ENCODE measurements at places on chromosomes 4 and X.

GRCh38 chr4:40421839-40422708 lies 86.9 kb downstream of the CHRNA9 start:
- DNase-seq = no peak

- no peak for DNase-seq
Measured at GRCh38 chrX:10841579-10841978, 221.2 kb upstream of the MID1 start.

GRCh38 chrX:113124693-113125092 lies 284.1 kb upstream of the AMOT start:
- DNase-seq = no peak

- DNase-seq = no peak
Measured at GRCh38 chr4:93791570-93792195, 36.9 kb upstream of the ATOH1 start.

GRCh38 chr4:147589586-147589985 lies 27.6 kb upstream of the TMEM184C start:
- no peak for DNase-seq

DNA sequence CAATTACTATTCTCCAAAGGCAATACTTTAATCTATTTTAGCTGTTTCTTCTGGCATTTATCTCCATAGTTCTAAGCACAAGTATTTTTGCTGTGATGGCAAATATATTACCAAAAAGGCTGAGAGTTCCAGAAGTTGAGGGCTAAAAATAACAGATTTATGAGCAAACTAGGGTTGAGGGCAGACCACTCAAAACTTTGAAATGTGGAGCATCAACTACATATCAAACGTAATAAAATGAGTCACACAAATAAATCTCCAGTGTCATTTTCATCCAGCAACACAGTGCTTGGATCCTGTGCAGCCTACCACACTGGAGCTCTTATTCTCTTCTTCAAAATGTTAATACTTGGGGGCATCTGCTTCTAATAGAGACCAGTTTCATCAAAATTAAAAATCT lies 163.9 kb downstream of the HS3ST1 start:
- DNase-seq = no peak

DNA sequence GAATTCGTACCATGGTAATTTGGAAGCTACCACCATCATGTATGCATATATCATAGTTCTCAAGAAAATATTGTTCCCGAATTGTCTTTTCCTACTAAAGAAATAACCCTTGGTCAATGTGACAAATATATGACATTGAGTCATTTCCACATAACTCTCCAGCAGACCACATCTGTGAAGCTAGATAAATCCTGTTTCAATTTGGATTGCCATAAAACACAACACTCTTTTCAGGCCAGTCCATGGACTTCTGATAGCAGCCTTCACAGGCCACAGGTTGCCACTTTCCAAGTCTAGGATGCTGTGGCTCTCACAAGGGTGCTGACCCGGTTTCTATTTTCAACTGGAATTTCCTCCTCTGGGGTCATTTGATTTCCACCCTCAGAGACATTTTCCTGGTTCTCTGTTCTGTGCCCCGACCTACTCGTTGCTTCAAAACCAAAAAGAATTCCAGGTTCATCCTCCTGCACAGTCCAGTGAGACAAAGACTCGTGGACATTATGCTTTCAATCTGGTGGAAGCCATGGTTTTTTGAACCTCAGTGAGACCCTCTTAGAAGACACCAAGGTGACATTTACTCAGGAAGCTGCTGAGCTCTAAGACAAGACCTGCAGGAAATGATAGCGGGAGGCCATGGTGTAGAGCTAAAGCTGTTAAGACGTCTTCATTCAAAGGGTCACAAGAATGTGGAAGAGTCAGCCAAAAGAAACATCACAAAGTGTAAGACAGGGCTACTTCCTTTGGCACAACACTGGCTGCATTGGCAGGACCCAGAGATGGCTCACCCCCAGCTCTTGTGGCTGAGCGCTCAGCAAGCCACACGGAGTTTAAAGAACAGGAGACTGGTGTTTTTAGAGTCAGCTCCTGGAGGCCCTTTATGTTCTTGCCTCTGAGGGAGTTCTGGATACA lies 119.8 kb downstream of the AMELX start:
- DNase-seq = no peak

DNA sequence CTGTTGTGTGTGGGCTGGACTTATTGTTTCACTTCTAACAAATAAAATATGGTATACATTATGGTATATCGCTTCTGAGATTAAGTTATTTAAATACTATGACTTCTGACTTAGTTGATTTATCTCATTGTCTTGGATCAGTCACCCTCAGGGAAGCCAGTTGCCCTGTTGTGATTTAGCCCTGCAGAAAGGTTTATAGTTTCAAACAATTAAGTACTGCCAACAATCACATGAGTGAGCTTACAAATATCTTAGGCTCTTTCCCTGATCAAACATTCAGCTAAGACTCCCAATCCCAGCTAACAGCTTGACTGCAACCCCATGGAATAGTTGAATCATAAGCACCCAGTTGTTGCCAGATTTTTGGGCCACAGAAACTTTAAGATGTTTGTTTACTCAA lies 85.4 kb downstream of the MAGEC1 start:
- no peak for DNase-seq

- DNase-seq = no peak
Measured at GRCh38 chr4:99790796-99791617, 25.6 kb upstream of the DAPP1 start.

DNA sequence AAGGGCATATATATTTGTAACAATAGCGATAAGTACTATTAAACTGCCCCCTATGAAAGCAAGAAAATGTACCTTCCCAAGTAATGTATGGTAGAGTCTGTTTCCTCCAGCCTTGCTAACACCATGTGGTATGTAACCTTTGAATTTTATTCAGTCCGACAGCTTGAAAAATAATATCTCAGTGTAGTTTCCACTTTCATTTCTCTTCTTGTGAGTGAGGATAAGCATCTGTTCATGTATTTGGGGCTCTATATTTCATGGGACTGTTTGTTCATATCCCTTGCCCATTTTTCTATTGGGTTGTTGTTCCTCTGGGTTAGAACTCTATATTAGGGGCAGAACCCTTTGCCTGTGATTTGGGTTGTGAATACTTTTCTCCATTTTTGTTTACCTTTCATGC lies 58.3 kb downstream of the USP38 start:
- DNase-seq = no peak

DNA sequence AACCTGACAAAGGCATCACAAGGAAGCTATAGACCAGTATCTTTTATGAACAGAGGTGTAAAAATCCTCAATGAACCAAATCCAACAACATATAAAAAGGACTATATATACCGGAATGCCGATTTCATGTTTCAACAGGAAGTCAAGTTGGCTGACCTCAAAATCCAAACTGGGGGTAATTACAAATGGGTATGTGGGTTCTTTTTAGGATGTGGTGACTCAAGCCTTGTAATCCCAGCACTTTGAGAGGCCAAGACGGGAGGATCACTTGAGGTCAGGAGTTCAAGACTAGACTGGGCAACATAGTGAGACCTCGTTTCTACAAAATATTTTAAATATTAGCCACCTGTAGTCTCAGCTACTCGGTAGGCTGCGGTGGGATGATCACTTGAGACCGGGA lies 10.4 kb downstream of the PRSS48 start:
- no peak for DNase-seq

- no peak for DNase-seq
Measured at GRCh38 chrX:69813677-69814076, 197.8 kb downstream of the EDA start.

DNA sequence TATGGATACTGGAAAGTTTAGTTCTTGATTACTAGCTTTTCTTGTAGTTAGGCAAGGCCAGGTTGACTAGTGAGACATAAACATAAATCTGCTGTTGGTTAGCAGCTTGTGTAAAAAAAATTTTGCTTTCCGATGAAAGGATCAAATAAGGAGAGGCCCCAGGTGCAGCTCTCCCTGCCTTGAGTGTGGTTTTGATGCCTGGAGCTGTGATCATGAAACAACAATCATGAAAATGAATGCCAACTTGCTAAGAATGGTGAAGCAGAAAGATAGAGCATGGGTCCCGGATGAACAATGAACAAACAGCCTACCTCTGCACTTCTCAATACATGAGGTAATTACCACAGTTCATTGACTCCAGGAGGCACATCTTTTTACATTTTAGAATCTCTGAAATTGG lies 14.4 kb upstream of the SYP start:
- DNase-seq = no peak

DNA sequence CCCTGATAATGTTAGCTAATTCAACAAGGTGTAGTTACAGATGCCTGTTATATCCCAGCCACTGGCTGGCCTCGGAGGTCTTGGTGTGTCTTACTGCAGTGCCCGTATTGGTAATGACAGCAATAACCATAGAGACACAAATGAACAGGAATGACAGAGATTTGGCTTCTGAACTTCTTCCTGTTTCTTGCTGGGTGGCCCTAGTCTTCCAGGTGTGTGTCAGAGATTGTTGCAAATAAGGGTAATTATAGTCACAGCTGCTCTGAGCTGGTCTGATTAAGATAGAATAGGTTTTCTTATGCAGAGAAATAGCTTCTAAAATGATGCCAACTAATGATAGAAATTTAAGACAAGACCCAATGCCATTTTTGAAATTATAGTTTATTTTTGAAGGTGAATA lies 64.1 kb upstream of the MAD2L1 start:
- no peak for DNase-seq

- no peak for DNase-seq
Measured at GRCh38 chrX:123201720-123202119, 17.6 kb downstream of the GRIA3 start.

- DNase-seq = no peak
Measured at GRCh38 chrX:141185366-141185765, 8.4 kb upstream of the LDOC1 start.

DNA sequence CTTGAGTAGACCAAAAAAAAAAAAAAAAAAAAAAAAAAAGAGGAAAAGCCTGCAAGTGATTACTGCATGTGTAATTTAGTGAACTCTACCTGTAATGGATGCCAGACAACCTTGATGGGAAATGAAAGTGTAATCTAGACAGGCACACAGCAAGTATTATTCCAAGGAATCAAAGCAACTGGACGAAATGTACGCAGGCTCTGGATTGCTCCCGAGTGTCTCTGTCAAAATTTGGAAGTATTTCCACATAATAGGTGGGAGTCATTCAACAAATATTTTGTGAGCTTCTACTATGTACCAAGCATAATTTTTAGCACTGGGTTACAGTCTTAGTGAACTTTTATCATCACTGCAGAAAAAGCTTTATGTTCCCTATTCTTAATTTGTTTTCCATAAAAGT lies 64.2 kb downstream of the LIMCH1 start:
- no peak for DNase-seq

DNA sequence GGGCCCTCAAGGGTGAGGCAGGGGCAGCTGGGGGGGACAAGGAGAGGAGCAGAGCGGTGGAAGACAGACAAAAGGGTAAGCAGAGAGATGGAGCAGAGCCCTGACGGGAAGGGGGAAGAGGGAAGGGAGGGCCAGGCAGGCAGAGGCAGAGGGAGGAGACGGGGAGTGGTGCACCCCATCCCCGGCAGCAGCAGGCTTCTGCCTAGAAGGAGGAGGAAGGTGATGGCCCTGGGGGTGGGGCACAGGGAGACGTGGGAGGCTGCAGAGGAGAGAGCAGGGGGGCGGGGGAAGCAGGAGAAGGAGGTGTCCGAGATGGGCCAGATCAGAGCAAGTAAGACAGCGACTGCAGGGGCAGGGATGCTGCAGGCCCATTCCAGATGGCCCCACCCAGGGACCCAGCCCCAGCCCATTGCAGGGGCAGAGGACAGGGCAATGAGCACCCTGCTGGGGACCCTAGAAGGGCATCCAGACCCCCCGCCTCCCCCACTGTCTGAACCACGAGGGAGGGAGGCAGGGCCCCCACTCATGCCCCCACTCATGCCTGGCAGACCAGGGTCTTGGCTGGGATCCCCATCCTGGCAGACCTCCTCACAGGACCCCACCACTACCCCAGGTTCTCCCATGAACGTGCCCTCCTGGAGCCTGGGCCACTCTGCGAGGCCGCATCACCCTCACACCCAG lies 2.7 kb downstream of the L1CAM start:
- no peak for DNase-seq

DNA sequence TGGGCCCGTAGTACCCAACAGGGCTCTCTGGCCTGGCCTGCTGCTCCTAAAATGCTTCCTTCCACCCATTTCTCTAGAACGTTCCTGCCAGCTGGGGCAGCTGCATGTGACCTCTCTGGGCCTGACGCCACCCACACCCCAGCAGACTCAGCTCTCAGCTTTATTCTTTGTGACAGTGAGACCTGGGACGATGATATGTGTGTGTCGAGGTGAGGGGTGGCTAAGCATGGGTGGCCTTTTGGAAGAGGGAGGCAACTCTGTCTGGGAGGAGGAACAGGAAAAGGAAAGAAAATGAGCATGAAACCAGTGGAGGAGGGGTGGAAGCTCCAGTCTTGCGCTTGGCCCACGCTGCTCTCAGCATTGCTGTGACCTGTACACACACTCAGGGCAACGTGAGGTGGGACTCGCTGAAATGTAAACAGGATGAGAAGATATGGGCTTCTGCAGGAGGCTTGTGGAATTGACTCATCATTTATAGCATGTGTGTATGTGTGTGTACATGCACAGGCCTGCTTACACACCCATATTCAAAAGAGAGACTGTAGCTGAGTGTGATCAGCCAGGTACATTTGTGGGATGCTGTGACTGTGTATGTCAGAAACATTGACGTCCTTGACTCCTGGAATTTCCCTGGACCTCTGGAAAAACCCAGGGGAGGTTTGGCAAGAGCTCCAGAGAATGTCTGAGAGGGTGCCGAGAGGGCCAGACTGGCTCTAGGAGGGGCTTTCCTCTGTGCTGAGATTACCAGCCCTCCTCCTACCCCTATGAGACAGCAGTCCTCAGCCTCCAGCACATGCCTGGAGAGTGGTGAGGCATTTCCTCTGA lies 137.9 kb downstream of the PJA1 start:
- DNase-seq = no peak

GRCh38 chr4:108821351-108821930 lies 58.6 kb upstream of the ETNPPL start:
- DNase-seq = no peak

GRCh38 chrX:119686087-119686691 lies 6.8 kb downstream of the SEPTIN6 start:
- DNase-seq = no peak

DNA sequence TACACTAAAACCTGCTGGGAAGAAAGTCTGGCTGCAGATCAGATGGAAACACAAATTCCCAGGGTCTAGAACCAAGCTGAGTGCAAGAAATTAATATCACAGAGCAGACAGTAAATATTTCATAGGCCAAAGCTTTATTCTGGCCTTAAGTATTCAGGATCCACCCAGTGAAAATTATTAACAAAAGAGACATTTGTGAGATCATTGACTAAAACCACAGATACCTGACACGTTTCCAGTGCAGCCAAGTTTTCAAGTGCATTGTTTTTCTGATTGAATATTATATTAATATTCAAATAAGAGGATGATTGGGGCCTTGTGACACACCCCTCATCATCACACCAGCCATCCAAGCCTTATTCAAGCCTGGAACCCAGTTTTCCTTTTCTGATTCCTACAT lies 10.3 kb downstream of the ELOVL6 start:
- DNase-seq = no peak
